ENCODE measurements at places on chromosomes 12 and 14. TPM values are rescaled to one million over a fixed set of nuclear protein-coding genes. Genes with fewer than 3 reads are reported as not detected.

DNA sequence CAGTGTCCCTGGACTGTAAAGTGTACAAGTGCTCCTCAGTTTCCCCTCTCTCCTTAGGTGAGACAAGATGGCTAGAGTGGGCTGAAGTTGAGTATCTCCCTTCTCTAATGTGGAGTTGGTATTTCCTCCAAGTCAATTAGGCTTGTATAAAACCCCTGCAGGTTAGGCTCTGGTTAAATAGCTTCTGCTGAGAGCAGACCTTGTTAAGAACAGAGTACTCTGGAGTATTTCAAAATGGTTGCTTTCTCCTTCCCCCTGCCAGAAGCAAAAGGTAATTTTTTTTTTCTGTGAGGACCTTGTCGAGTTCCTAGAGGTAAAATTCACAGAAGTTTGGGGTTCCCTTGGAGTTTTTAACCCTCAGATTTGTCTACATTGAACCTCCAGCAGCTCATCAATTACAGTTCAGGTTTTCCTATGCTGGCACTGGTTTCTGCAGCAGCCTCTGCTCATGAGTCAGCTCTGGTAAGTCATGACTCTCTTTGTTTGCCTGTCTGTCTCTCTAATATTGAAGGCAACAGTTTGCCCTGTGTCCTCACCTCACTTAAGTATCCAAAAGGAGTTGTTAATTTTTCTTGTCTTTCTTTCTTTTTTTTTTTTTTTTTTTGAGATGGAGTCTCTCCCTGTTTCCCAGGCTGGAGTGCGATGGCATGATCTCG lies 27.8 kb upstream of the GLIPR1 start:
- H3K27me3 ChIP-seq, result no peaks in the 10 kb centered on the region
- H3K27ac ChIP-seq, result no peak overlapping the region
- no peak for DNase-seq
- no peak overlapping the region for H3K4me3 ChIP-seq
- H3K36me3 ChIP-seq, result no peaks in the 10 kb centered on the region

GRCh38 chr12:41930866-41931437 lies 213.7 kb downstream of the GXYLT1 start:
- peak overlapping the region; percentile 16 for H3K27ac ChIP-seq
- H3K27me3 ChIP-seq, result no peaks in the 10 kb centered on the region
- peaks cover 30% of the 10 kb centered on the region for H3K4me1 ChIP-seq
- no peaks in the 10 kb centered on the region for H3K36me3 ChIP-seq
- peak overlapping the region; percentile 62 for H3K4me3 ChIP-seq
- no peak for DNase-seq

DNA sequence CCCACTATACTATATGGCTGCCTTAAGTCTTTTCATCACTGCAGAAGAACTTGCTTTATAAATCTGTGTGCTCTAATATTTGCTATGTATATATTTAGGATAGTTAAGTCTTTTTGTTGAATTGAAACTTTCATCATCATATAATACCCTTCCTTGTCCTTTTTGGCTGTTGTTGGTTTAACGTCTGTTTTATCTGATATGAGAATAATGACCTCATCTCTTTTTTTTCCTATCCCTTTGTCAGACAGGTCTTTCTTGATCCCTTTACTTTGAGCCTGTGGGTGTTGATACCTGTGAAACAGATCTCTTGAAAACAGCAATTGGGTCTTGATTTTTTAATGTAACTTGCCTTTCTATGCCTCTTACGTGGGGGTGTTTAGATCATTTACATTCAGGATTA lies 316.3 kb downstream of the TMTC2 start:
- no peaks in the 10 kb centered on the region for H3K4me1 ChIP-seq
- DNase-seq, result no peak
- H3K27ac ChIP-seq, result no peak overlapping the region
- no peaks in the 10 kb centered on the region for H3K36me3 ChIP-seq

DNA sequence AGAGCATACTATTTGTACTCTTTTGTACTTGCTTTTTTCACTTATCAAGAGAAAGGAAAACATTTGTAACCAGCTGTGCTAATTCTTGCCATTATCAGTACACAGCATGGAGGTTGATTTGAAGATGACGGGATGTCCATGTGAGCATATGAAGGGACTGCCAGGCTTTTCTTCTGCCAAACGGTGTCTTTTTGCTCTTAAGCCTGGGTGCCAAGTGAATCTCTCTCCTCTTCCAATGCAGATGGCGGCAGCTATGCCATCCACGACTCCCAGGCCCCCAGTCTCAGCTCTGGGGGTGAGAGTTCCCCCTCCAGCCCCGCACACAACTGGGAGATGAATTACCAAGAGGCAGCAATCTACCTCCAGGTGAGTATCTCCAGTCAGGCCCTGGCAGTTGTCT lies 38.9 kb downstream of the TPCN1 start:
- no peak overlapping the region for H3K4me3 ChIP-seq
- H3K4me1 ChIP-seq, result peaks cover 38% of the 10 kb centered on the region

RNASE4 gene
- 45.6 TPM for total RNA-seq
